Occipital lobe (tissue), 3 donors: ENCODE measurements at places on chromosomes 4 and X. TPM values are rescaled to one million over a fixed set of nuclear protein-coding genes. Genes with fewer than 3 reads are reported as not detected.

DNA sequence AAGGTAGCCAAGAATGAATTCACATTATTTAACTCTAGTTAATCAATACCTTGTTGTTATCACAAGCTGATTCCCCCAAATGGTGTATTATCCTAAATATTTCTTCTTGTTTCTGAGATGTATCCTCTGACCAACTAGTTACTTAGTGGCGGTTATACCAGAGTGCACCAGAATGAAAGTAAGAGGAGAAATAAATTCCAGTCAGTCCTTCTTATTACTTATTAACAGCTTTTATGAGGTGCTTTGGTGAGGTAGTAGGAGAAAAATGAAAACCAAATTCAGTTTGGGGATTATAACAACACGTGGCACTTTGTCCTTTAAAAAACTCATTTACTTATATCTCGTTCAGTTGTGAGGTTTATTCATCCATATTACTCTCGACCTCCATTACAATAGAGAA is 101.9 kb downstream of the AMMECR1 start:
- DNase-seq: no peak

GRCh38 chr4:25370242-25370641 is 6.8 kb upstream of the ANAPC4 start:
- no peak for DNase-seq

DNA sequence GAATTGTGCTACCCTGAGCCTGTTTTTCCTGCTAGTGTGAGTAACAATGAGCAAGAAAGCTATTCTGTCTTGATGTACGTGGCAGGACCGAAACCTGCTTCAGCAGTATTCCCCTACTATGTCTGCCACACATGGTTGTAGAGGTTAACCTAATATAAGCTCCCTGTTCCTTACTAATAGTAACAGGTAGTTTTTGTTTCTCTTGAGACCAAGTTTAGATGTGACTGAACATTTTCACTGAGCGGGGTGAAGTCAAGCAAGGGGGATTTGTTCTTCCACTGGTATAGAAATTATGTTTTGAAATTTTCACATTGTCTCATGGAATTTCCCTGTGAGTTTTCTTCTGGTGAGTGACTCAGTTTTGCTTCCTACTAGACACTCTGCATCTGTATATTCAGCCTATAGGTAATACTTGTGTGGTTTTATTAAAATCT is 37.3 kb downstream of the RRAGB start:
- DNase-seq: no peak

- no peak for DNase-seq
Observed at GRCh38 chr4:18100657-18101056, 79.1 kb upstream of the LCORL start.

DNA sequence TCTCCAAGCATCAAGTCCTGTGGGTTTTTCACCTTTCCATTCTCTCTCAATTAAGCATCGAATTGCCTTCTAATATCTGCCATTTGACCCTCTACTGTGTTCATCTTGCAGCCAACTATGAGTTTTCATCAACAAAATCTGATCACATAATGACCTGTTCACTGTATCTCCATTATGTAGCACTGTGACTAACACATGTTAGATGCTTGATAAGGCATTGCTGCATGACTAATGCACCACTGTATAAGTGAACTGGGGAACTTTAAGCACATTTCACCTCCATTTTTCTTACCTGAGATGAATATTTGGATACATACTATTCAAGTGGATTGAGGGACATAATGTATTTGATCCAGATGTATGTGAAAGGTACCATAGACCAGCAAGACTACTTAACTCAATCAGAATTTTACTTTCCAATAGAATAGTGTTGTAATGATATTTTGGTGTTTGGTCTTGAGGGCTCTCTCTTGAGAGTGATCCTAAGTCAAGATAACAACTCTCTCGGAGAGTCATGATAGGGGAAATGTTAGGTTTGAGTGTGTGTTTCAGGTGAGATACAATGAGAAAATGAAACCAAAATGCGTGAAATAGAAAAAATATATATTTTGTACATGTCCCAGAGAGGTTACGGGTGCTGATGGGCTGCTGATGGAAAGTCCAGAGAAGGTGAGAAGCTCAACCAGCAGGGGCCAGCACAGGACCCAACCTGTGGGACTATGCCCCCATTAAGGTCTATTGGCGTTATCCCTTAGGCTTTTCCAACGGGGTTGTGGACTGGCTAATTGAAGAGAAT is 60.2 kb upstream of the HS3ST1 start:
- no peak for DNase-seq

DNA sequence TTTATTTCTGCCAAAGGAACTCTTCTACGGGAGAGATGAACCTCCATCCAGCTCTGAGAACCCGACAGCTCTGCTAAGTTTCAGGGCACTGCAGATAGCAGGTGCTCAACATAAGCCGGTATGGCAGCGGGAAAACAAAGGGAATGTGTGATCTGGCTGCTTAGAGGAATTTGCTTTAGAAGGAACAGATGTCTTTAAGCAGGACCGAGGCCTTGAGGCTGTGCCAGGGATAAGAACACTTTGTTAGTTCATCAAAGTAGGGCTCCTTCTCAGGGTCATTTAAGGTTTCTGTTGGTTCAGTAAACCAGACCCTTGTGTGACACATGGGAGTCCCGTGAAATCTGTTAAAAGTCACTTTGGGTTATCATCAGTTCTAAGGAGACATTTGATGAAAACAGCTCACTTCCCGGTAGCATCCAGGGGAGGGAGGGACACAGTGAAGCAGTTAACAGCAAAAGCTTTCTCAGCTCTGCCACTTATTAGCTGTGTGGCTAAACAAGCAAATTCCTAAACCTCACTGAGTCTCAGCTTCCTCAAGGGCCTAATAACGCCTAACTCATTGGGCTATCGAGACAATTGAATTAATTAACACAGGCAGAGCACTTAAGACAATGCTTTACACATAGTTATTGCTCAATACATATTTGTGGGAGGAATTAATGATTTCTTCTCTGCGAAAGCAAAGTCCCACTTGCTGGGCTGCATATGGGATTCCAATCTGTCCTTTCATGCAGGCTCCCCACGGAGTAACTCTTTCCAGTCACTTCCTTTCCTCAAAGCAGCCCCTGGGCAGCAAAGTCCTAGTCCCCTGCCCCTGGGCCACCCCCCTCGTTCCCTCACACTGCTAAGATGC is 2.9 kb upstream of the FTSJ1 start:
- DNase-seq: no peak

PDZD4 gene
- total RNA-seq: 148 TPM

DNA sequence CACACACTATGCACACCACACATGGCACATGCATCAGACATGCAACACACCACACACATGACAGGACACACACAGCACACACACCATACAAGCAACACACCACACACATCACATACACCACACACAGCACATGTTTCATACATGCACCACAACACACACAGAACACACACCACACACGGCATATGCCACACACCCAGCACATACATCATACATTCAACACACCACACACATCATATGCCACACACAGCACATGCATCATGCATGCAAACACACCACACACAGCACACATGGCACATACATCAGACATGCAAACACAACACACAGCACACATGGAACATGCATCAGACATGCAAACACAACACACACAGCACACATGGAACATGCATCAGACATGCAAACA is 80.7 kb upstream of the LRPAP1 start:
- DNase-seq: no peak

DNA sequence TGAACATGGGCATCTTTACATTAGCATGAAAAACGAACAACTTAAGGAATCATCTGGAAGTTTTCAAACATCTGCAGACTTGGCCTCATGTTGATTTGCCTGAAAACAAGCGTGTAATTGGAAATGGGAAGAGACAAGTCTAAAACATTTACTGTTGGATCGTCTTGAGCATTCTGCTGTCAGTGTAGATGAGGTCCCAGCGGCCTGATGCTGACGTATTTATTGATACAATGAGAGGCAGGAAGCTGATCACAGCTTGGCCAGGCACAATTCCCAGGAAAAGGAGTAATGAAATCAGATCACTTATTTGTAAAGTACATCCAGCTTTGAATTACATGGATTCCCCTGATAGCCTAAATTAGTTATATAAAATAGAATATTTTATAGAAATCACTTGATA is 210.6 kb downstream of the CLCN4 start:
- DNase-seq: no peak

- DNase-seq: peak; percentile 33
Observed at GRCh38 chr4:101345596-101346350, 1.6 kb downstream of the PPP3CA start.

GRCh38 chrX:134671294-134671693 is 13.0 kb upstream of the PLAC1 start:
- no peak for DNase-seq
